ENCODE measurements at places on chromosomes 11 and 22. TPM values are rescaled to one million over a fixed set of nuclear protein-coding genes. Genes with fewer than 3 reads are reported as not detected.

DNA sequence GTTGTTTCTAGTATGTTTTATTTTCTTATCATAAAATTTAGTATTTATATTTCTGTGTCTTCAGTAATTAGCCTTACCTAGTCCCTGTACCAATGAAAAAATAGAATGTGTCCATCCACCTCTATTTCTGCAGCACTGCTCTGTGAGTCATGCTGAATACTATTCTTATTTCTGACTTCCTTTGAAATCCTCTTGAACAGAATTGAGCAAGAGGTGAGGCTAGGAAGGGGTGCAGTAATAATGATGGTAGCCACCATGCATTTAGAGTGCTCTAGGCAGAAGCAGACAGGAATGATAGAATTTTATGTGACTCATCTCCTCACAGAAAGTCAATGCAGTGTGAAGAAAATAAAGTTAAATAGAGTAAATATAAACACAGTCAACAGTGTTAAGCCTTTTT is 60.0 kb downstream of the OR10A6 start:
- DNase-seq, result no peak

The GRIA4 gene
- total RNA-seq, result not detected

DNA sequence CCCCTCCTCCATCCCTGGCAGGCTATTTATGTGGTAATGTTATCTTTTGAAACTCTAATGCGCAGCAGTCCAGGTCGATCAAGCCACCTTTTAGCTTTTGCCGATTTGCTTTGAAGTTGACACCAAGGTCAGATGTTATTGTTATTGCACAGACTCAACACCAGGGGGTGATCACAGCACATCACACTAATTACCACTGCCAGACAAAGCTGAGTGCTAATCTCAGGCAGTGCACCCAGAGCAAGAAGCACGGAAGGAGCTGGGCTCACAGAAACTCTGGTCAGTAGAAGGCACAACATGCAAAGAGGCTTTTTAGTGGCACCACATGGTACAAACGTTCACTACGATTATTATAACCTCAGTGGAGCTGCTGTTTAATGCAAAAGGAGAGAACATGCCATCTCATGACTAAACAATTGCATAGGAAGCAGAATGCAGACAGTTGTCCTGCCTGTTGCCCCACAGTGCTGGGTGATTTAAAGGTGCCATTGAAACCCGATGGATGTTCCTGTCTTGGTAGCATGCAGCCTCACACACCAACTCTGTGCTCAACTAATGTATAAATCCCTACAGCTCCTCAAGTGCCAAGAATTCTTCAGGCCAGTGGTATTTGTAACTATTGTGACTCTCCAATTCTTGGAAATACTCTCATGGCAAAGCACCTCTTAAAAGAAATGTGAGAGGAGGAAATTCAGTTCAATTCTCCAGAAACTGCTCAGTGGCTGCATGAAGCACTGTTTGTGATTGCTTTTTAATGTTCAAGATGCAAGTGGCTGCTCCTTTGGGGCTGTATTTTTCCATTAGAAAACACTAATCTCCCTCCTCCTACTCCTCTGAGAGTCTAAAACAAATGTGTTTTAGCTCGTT is 353.9 kb upstream of the DDI1 start:
- peak; percentile 68 for DNase-seq

The MLC1 gene
- not detected for total RNA-seq

The MS4A1 gene
- not detected for total RNA-seq
